Motor neuron (in vitro differentiated cells): ENCODE measurements at places on chromosomes 6 and 20. TPM values are rescaled to one million over a fixed set of nuclear protein-coding genes. Genes with fewer than 3 reads are reported as not detected.
A peak's percentile ranks its signal among the peaks of the same experiment; 100 is the strongest.

DNA sequence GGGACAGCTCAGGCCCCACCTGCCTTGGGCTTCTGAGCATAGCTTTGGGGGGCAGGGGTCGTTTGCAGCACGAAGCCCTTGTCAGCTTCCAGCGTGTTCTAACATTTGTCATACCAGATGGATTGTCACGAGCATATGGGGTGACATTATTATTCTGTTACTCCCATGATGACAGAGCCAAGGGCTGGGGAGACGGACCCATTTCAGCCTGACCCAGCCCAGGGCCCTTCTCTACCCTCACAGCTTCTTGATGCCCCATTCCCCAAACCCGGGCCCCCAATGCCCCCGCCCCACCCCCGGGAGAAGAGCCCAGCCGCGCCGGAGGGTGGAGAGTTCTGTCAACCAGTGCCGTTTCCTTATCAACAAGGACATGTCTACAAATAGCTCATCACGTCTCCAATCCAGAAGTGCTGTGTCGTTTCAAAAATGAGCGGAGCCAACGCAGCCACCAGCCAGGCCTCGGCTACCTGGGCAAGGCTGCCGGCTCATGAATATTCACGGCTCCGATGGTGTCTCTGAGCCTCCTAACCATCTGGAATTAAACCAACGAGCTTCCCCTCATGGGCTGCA lies 9.6 kb upstream of the CHRNA4 start:
- no peak for ATAC-seq

DNA sequence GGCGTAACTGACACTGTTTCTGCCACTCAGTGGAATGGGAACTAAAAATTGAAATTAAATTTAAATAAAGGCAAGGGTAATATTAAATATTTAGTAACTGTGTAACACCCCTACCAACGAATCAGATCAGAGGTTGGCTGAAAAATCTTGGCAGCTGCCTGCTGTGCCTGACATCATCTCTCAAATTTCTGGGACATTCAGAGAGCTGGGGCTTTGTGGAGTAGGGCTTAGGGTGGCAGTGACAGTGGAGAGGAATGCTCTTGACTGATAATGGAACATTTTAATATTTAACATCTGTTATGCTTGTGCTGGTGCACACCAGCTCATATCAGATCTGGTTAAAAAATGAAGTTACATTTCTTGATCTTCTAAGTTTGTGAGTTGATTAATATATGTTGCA lies 62.2 kb downstream of the RFPL4B start:
- ATAC-seq: no peak

- no peak for ATAC-seq
Measured at GRCh38 chr6:53474010-53474409, 70.9 kb downstream of the GCLC start.

DNA sequence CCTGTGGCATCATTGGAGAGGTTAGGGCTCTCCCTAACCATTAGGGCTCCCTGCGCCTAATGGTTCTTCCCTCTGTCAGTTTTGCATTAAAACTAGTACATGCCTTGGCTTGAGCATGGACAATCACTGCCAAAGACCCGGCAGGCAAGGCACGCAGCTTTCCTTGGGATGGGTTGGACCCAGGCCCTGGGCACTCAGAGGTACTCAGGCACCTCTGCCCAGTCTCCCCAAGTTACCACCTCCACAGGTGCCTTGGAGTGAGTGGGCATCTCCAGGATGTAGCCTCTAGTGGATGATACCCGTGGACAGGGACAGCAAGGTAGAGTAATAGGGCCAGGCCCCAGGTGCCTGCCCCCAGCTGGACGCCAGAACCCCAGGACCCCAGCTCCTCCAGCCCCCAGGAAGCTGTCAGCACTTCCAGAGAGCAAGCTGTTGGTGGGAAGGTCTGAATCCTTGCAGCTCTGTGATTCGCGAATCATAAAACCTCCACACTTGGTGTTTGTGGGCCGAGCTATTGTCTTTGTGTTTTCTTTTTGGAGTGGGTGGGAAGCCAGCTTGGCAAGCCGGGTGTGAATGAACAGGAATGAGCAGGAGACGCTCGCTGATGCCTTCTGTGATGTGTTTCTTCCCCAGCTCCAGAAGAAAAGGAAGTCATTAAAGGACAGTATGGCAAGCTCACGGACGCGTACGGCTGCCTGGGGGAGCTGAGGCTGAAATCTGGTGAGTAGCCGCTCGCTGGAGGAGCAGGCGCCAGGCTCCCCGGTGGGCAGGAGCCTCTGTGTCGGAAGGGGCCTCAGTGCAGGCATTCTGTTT lies 35.1 kb downstream of the SYNJ2 start:
- ATAC-seq: peak; percentile 52

DNA sequence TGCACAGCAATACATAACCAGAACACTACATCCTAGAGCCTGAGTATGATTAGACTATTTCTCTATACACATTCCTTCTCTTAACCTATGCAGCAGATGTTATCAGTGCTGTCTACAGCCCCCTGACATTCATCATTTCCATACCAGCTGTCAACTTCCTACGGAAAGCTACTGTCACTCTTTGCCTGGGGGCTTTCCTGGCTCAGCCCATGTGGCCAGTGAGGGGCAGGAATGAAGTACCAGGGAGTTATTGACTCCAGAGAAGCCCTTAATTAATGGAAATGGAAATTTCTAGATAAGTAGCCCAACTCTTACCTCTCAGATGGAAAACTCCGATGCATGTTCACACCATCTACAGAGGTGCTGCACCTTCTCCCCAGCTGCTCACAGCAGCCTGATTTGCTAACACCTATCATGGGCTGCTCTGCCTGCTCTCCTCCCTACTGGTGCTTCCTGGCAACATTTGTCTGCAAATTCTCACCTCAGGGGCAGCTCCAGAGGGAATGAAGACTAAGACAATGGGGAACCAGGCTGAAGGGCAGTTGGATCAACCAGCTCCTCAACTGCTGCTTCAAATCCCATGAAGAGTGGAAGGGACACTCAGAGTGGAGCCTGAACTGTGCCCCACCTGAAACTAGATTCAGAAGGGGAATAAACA lies 59.6 kb downstream of the LINC00237 start:
- ATAC-seq: no peak

The TUBB2B gene
- 724 and 926 TPM in 2 replicates for total RNA-seq

The DUSP15 gene
- 17.8 and 24.2 TPM in 2 replicates for total RNA-seq
